ENCODE measurements at places on chromosomes 4 and X.

GRCh38 chrX:9644335-9644734, 121.3 kb downstream of the GPR143 start:
- DNase-seq: no peak

DNA sequence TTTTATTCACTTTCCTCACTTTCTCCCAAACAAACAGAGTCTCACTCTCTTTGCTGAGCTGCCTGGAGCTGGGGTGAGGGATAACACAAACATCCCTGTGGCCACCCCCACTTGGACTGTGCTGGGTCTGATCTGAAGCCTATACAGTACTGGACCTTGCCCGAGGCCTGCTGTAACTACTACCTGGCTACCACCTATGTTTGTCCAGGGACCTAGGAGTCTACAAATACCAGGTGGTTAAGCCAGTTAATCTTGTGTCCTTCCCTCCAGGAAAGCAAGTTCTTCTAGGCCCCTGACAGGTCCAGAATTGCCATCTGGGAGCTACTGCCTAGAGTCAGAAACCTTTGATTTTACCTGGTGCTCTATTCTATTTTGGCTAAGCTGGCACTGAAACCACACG, 87.3 kb downstream of the RTL3 start:
- no peak for DNase-seq

DNA sequence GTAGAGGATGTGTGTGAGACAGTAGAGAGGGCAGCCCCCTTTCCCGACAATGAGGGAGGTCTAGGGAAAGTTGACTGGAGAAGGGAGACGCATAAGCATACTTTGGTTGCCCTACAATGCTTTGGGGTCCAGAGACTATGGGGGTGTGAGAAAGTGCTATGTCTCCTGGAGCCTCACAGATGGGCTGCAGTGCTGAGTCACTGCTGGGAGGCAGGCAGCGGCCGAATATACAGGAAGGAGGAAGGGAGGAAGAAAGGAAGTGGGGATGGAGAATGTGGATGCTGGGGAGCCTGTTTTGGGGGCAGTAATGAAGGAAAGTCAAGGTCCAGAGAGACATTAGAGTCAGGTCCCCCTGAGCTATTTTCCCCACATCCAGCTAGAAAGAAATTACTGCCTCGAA, 12.7 kb downstream of the DRP2 start:
- no peak for DNase-seq

GRCh38 chrX:136780241-136780640, 491 bp downstream of the ARHGEF6 start:
- DNase-seq: no peak

GRCh38 chrX:123959281-123960063, 2.0 kb upstream of the STAG2 start:
- no peak for DNase-seq

DNA sequence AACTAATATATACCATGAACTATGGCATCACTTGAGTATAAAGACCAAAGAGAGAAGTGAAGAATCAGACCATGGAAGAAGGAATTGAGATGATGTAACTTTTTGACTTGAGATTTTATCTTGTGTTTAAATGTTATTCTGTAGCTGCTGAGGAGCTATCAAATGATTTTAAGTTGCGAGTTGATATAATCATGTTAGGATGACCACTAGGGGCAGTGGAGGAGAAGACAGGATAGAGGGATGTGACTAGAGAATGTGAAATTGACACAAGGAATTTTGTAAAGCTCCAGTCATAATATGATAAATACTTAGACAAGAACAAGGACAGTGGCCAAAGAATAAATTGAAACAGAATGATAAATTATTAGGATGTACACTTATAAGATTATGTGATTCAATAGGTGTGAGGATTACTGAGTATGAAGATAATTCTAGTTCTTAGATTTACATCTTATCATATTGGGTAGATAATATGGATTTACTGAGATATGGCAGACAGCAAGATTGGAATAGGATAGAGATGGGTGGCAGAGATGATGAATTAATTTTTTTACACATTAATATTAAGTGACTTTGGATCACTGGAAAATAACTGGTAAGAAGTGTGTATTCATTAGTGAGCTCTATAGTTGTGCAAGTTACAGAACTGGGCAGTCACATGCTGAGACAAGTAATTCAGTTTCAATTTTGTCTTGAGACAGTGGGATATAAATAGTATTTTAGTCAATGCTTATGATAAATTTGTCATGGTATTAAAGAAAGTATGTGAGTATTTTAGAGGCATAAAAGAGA, 816.0 kb upstream of the PCDH10 start:
- no peak for DNase-seq

DNA sequence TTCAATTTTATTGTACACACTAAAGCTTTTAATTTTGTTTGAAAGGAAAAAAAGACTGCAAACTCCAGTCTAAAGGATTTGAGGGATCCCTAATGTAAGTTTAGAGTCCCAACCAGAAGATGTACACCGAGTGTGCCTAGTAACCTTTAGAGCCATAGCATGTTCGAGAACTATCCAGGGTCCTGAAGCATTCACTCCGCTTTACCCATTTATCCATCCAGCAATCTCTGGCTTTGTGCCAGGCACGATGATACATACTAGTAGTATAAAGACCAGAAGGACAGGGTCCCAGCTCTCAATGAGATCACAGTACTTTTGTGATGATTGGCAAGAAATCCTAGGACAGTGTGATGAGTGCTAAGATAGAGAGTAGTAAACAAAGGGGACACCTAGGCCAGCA, 168.7 kb downstream of the STK32B start:
- no peak for DNase-seq

GRCh38 chr4:3424522-3425095, 17.2 kb upstream of the HGFAC start:
- DNase-seq: no peak

GRCh38 chr4:94540476-94540875, 88.7 kb downstream of the PDLIM5 start:
- no peak for DNase-seq

DNA sequence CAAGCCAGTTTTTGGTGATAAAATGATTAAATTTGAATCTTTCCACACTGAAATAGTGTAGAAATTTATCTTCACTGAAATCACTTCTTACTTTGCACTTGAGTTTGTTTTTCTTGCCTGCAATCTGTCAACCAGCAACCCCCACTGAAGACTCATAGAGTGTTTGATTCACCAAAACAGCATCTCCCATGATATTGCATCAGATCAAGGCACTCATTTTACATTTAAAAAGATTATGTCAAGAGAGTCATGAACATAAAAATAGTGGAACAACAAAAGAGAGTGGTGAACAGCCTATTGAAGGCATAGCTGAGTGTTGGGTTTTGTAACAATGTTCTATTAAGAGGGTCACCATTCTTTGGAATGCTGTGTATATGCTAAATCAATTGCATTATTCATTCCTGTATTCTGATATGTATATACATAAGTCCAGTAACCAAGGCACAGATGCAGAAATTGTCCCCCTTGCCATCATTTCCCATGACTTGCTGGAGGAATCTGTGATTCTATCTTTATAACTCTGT, 1934.9 kb downstream of the ARAP2 start:
- DNase-seq: no peak

GRCh38 chrX:102560423-102561068, 38.8 kb upstream of the ARMCX5 start:
- no peak for DNase-seq

- no peak for DNase-seq
Observed at GRCh38 chr4:72529148-72529822, 39.7 kb downstream of the ADAMTS3 start.

GRCh38 chr4:38958453-38959190, 73.6 kb downstream of the TMEM156 start:
- DNase-seq: no peak

DNA sequence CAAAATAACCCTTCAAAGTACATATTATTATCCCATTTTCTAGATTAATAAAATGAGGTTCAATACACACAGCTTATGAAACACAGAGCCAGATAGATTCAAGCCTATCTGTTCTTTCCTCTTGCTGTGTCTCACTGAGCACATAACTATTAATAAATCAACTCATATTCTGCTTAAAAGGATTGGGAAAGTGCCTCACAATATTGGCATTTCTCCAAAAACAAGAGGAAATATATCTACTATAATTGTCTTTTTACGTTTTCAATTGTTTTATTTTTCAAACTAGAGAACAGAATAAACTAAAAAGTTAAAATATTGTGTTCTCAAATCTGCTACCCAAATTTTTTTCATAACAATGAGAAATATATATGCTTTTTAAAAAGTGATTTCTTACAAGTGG, 15.8 kb downstream of the DCHS2 start:
- no peak for DNase-seq

DNA sequence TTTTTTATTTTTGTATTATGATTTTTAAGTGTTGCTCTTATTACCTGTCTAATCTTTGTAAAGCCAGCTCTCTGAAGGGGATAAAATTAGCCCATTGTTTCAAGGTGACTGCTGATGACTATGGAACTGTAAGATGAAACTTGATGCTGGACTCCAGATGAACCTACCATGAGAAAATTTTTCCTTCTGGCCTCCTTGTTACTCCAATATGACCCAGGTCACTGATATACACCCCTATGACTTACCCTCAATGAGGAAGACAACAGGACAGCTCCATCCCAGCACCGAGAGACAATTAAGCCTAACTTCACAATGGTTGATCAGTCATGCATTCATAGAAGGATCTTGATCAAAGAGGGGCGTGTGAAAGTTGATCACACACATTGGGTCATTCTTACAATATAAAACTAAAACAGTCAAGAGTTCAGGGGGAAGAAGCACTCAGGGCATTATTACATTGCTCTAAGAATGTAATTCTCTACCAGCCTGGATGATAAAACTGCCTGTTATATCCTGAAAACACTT, 230.8 kb upstream of the AGTR2 start:
- no peak for DNase-seq

DNA sequence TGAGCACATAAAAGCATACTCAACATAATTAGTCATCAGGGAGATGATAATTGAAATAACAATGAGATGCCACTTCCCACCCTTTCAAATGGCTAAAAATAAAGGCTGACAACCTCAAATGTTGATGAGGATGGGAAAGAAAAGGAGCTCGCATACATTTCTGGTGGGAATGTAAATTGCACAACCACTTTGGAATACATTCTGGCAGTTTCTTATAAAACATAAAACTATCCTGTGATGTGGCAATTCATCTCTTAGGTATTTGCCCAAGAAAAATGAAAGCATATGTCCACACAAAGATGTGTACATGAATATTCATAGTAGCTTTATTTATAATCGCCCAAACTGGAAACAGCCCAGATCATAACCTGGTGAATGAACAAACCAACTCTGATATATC, 687 bp upstream of the ZNF275 start:
- no peak for DNase-seq

GRCh38 chr4:178752954-178753525, 1310.8 kb upstream of the AGA start:
- no peak for DNase-seq

DNA sequence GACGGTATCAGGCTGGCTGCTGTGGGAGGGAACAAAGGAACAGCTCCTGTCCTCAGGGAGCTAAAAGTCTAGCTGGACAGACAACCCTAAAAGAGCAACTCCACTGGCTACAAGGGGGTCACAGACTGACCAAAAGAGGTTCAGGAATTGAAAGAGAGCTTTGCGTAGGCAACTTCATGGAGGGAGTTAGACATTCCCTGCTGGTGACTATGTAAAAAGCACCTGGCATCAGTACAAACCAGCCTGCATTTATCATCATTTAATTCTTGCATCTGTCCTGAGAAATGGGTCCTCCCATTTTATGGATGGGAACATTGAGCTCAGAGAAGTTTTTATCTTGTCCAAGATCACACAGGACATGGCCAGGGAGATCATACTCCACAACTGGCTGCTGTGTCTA, 1.4 kb upstream of the LGI2 start:
- no peak for DNase-seq

- no peak for DNase-seq
Observed at GRCh38 chrX:119071381-119071780, 1.4 kb upstream of the CT47C1 start.

- DNase-seq: no peak
Observed at GRCh38 chr4:16265820-16266219, 39.5 kb upstream of the TAPT1 start.

GRCh38 chrX:103417370-103417769, 41.0 kb downstream of the BEX3 start:
- no peak for DNase-seq

DNA sequence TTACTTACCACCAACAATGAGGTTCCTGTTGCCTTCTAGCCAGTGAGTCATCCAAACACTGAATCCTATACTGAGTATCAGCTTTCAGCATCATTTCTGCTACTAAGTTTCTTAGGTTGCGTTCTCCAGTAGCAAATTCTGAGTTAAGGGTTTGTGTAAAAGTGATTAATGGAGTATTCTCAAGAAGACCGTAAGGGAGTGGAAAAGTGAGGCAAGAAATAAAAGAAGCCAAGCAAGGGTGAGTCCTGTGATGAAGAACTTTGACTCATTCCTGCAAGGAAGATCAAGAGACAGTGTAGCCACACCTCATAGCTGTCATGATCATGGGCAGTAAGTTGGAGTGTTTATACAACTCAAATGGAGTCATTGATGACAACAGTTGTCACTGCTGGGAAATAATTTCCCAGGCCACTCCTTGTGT, 446.2 kb downstream of the RAPGEF2 start:
- DNase-seq: no peak

- no peak for DNase-seq
Observed at GRCh38 chr4:108377021-108377420, 208.3 kb upstream of the LEF1 start.

DNA sequence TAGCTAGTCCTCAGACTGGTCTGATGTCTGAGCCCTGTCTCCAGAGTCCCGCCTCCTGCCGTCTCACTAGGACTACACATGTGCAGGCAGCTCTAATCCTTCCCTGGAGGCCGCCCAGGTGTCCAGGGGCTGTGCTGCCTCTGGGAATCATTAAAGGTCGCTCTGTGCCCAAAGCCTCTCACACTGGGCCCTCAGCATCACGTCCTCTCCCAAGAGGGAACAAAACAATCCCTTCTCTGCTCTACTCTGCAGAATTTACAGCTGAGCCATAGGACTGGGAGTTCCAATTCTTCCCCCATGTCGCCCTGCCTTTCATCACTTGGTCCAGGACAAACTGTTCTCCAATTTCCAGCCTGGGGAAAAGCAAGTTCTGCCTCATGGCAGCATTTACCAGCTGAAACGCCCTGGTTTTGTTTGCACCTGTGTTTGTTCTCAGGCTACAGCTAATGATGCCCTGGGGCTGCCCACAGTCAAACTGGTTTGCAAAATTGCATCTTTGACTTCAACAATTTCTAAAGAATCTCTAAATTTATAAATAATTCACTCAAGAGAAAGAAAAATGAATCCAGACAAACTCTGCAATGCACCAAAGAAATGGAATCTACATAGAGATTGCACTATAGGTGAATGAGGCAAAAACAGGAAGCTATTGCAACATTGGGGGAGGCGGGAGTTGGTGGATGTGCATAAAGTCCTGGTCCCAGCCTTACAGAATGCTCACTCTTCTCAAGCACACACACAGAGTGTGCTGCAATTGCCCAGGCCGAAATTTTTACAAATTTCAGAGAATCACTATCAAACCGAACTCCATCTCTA, 7.2 kb upstream of the MRFAP1 start:
- DNase-seq: no peak

GRCh38 chr4:101972791-101973190, 182.3 kb downstream of the BANK1 start:
- DNase-seq: no peak

All from H1 (cell line).